ENCODE measurements at places on chromosomes 5 and 9.

GRCh38 chr5:171311322-171312077 is 2.5 kb downstream of the TLX3 start:
- no peak for DNase-seq

DNA sequence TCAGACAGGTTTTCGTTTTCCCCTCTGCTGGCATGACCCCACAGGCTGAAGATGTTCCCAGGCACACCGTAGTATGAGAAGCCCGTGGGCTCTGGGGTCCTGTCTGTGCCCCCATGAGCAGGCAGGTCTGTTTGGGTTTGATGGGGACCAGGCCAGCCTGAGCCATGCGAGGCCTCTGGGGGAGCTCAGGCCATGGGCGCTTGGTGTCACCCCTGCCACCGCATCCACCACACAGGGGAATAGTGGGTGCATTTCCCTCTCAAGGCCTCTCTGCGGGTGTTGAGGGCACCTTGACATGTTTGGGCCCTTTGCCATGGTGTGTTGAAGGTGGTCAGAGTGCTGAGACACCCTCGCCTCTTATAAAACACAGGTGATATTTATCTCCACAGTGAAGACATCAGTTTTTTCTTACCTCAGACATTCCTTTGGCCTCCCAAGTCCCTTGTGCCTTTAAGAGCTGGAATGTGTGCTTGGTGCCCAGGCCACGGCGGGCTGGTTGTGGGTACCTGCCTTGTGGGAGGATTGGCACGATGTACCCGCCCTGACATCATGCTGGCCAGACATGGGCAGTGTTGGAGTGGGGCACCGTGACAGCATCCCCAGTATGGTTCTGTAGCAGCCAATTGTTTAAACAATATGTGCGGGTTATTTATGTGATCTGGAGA is 68.3 kb downstream of the WNK2 start:
- DNase-seq, result no peak

DNA sequence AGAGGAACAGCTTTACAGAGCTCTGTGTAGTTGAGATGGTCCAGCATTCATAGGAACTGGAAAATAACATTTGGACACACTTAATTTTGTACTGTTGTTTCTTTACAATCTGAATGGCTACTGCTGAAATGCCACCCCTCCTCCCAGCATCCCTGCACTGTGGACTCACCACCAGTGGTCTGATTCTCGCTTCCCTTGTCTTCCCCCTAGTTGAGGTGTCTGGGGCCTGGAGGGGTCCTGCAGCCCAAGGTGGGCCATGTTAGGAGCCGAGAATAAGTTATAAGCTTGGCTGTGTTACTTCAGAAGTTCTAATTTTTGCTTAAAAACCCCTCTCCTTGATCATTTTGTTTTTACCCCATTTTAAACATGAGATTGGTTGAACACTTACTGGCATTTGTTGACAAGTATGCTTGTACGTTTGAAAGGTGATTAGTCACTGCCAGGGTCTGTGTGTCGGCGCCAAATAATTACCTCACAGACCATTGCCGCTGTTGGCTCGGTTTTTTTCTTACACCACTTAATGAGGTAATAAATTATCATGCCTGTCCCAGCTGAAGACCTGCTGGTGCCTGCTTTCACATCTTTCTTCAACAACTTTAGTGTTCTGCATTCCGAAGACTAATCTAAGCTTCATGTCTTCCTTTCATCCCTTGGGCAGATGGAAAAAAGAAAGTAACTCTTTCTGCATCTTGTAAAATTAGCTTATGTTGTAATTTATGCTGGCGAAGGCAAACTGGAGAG is 65.8 kb downstream of the MCCC2 start:
- no peak for DNase-seq

- no peak for DNase-seq
Measured at GRCh38 chr9:34551751-34552605, 29.2 kb upstream of the ENHO start.

- DNase-seq, result peak; percentile 76
Measured at GRCh38 chr5:132386644-132387286, 17.3 kb downstream of the SLC22A5 start.

- DNase-seq, result no peak
Measured at GRCh38 chr5:2280318-2280717, 397.6 kb upstream of the IRX4 start.

DNA sequence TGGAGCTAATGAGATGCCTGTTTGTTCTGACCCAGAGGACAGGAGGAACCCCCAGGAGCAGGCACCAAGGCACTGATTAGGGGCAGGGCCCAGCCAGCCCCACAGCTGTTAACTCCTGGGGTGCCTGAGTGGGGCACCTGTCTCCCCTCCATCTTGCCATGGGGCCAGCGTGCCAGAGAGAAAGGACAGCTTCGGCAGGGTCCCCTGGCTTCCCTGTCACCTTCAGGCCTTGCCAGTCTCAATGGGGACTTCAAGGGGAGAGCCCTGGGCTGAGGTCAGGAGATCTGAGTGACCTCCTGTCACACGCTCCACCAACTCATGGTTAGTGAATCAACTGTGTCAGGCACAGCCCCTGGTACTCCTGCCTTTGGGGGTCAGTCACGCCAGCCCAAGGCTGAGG is 152.7 kb upstream of the MVB12B start:
- no peak for DNase-seq

GRCh38 chr5:157855404-157855994 is 3.4 kb downstream of the CLINT1 start:
- DNase-seq, result peak; percentile 69

DNA sequence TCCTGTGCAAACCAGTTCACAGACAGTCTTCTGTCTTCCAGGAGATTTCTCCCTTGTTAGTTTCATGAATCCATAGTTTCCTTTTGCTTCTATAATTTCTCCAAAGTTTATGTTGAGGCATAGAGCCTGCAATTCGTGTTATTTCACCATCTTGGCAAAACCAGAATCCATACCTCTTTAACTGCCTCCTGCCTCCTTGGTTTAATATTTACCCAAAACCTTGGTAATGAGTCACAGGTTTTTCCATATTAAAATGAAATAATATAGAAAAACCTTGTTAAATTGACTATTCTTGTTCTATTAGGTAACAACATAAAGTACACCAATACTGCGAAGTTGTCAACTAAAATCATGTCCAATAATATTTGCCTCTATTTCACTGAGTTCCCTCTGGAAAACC is 459.7 kb downstream of the HINT1 start:
- DNase-seq, result no peak

DNA sequence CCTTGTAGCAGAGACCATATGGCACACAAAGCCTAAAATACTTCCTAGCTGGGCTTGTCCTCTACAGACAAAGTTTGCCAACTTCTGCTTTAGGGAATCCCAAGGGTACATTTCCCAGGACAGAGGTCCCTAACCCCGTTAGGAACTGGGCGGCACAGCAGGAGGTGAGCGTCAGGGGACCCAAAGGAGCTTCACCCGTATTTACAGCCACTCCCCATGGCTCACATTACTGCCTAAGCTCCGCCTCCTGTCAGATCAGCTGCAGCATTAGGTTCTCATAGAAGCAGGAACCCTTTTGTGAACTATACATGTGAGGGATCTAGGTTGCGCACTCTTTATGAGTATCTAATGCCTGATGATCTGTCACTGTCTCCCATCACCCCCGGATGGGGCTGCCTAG is 88.5 kb upstream of the TRPM3 start:
- peak; percentile 13 for DNase-seq

DNA sequence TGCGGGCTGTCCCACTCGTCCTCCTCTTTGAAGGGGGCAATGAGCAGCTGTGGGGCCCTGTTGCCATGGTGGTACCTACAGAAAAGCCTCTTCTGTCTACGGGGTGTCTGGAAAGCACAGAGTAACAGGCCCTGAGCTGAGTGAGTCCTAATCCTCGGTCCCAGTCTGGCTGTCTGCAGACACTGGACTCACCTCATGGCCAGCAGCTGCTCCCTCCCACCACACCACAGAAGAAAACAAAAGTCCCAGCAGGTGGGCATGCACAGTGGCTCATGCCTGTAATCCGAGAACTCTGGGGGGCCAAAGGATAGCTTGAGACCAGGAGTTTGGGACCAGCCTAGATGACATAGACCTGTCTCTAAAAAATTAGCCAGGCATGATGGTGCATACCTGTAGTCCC is 19.9 kb downstream of the P4HA2 start:
- DNase-seq, result no peak

- DNase-seq, result no peak
Measured at GRCh38 chr5:93476251-93476742, 104.7 kb downstream of the NR2F1-AS1 start.

DNA sequence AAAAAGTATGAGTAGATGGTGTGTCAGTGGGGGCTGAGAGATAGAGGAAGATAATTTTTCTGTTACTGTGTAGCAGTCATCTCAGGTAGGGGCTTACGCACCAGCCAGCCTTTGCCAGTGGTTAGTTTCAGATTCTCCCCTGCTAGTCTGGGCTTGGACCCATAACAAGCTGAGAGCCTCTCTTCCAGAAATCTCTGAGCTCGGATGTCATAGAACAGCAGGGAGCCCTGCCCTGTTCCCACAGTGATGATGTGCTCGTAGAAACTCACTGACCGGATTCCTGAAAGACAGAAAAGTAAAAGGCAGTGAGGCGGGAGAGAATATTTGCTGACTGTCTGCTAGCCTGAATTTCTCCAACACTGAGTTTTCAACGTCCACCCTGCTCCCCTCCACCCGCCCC is 37.2 kb downstream of the DCAF12 start:
- DNase-seq, result no peak

GRCh38 chr5:148730270-148730669 is 75.9 kb upstream of the HTR4 start:
- DNase-seq, result no peak

DNA sequence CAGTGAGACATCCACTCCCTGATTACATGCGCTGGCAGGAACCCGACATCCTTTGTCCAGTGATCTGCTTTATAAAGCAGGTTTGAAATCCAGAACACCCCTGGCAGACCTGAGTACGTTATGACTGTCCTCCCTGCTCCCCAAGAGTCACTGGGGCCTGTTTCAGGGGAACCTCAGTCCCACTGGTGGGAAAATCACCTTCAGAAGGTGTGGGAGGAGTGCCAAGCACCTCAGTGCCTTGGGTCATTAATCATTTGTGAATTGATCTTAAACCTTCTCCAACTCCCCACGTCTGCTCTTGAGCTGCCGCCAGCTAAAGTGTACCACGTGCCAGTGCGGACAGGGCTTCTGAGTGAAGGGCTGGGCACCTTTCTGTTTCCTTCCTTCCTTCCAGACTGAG is 16.2 kb downstream of the SLC6A3 start:
- no peak for DNase-seq

DNA sequence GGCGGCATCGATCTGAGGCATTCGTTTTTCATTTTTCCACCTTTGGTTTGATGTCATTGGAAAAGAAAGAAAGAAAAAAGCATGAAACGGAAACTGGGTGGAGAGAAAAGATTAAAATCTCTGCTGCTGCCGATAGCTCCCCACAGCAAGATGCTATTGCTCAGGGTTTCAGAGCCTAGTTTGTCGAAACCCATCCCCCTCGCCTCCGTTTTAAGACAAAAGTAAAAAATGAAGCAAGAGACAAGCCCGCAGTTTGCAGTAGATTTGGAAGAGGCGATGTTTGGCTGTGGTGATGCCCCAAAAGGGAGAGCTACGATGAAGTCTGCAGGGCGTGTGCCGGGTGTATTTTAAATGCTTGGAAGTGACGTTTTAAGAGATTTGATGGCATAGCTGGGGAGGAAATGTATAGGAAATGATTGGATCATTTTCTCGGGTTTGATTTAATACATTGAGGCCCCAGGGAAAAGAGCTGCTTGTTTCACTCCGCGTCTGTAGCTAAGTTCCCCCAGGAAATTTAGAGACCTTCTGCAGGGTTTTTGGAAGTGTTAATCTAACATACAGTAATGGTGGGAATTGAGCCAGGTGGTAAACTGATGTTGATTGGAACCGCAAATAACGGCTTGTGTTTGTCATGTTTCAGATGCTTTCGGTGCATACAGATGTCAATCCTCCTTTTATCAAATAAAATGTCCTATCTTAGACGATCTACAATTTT is 909 bp downstream of the NDFIP1 start:
- DNase-seq, result peak; percentile 16

GRCh38 chr5:32539981-32540845 is 45.1 kb upstream of the SUB1 start:
- DNase-seq, result no peak

DNA sequence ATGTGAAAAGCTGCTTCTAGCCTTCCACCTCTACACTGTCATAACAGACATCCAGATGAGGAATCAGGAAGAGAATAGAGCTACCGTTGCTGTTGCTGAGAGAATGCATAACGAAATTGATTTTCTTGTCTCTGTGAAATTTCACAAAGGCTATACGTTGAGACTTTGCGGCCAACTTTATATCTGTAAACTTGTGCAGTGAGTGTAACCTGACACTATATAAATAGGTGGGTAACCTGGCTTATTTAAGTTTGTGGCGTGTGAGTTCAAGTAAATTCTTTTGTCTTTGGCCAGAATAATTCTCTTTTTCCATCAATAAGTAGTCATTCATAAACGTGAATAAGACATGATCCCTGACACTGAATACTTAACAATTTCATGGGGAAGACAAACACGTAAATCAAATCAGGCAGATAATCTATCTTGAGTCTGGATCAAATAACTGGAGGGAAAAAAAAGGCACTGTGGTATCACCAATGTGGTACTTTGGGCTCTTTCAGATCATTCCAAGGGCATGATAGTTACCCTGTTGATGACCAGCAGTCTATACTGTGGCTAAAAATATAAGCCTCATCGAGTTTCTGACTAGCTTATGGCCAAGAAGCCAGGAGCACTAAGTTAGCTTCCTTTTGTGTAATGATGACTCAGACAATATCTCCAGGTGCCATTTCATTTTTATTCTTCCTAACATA is 98.2 kb upstream of the RASA1 start:
- no peak for DNase-seq

DNA sequence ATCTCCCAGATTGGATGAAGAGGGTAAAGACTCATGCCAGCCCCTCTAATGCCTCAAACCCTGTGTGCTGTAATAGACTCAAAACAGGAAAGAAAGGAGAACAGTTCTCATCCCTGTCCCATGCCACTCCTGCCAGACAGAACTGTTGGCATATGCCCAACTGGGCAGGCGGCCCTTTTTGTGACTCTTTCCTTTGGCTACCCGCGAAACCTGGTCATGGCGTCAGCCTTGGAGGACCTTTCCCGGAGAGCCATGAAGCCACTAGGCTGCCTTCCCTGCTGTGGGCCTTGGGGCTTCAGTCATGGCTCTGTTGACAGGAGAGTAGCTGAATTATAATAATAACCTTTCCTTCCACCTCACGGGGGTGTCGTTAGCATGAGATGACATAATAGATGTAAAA is 75.9 kb upstream of the SEMA6A start:
- no peak for DNase-seq

DNA sequence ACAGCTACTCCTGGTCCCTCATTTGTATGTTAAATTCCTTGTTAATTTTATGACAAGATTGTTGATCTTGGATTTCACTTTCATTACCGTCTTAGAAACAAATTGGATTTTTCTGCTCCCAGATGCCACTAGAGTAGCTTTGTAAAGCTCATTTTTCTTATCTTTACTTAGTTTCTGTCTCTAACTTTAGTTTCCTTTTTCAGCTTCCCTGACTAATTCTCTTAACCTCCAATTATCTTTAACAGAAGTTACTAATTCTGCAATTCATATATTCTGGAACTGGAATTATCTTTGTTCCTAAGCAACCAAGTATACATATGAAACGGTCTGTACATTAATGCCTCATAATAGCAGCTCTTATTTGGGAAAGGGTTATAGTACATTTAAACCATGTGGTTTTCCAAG is 16.7 kb downstream of the ITGA1 start:
- DNase-seq, result no peak
